ENCODE measurements at places on chromosomes 7 and 10. TPM values are rescaled to one million over a fixed set of nuclear protein-coding genes. Genes with fewer than 3 reads are reported as not detected.
A peak's percentile ranks its signal among the peaks of the same experiment; 100 is the strongest.

GNAT3 gene
- total RNA-seq = 0.19 TPM

GRCh38 chr10:31315453-31315852 is 3.6 kb upstream of the ZEB1 start:
- DNase-seq = no peak

DNA sequence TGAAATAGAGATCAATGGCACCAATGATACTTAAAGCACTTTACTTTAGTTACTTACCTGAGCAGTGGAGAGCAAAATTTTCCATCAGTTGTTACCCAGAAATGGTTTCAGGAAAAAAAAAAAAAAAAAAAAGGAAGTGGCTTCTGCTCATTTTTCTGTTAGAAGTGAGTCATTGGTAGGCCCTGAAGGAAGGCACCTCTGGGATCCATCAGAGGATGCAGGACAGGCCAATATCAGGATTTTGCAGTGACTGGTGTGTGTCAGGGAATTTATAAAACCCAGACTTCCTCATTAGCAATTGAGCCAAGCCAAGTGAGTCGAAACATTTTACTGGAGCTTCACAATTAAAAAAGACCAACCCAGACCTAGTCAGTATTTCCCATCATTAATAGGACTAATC is 2.3 kb upstream of the SMIM30 start:
- DNase-seq = no peak

- DNase-seq = no peak
Observed at GRCh38 chr10:25934621-25935139, 651 bp downstream of the MYO3A start.

DNA sequence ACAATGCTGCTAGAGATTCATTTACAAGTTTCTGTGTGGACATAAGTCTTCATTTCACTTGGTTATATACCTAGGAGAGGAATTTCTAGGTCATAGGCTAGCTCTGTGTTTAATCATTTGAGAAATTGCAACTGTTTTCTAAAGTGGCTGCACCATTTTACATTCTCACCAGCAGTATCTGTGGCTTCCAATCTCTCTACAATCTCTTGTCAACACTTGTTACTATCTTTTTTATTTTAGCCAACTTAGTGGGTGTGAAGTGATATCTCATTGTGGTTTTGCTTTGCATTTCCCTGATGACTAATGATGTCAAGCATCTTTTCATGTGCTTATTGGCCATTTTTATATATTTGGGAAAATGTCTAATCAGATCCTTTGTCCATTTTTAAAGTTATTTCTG is 53.0 kb upstream of the DRGX start:
- no peak for DNase-seq

PNLIP gene
- total RNA-seq = 0.09 TPM

DNA sequence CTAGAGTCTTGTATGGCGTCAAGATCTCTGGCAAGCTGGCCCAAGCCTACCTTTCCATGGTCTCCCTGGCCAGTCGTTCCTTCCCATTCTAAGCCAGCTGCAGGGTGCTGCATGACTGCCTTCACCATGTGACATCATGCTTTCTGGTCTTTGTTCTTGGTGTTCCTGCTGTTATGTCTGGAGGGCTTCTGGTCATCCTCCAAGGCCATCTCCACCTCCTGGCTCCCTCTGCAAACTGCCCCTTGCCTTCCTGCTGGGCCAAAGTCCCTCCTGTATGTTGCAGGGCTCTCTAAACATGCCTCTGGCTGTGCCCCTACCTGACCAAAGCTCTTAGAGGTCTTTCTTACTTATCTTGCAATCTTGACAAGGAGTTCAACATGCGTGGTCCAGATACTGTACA is 44.4 kb upstream of the SHH start:
- DNase-seq = no peak

SEC23IP gene
- total RNA-seq = 19.5 TPM

DNA sequence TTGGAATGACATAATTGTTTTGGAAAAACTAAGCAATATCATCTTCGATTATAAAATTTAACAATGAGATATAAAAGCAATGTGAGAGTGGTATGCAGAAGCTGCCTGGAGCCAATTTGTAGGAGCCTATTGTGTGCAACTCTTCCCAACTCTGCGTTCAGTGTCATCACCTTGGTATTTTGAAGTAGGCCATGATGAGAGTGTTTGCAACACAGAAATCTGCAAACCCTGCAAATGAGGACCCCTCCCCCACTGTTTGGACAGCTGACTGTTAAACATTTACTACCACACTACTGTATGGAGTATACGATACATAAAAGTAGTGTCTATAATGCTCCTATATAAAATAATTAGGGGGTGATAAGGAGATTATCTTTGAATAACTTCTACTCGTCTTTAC is 531.3 kb downstream of the ATRNL1 start:
- DNase-seq = no peak

DDC gene
- total RNA-seq = 0.33 TPM

RPP30 gene
- 66.8 TPM for total RNA-seq

DNA sequence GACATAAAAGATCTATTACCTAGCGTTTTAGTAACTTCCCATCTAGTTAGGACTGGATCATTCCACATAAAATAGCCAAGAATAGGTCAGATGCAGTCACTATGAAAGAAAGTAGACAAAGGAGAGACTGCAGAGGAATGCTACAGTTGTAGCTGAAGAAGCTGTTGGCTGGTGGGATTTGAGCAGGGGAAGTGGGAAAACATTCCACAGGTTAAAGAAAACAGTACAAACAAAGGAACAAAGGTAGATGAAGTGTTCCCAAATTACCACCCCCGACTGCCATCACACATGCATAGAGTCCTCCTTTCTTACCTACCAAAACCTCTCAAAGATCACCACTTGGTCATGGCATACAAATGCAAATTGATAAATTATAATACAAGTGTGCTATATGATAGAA is 41.8 kb downstream of the DLD start:
- DNase-seq = no peak

- DNase-seq = no peak
Observed at GRCh38 chr7:133778472-133778871, 348.7 kb upstream of the LRGUK start.

EGR2 gene
- 6.6 TPM for total RNA-seq

DNA sequence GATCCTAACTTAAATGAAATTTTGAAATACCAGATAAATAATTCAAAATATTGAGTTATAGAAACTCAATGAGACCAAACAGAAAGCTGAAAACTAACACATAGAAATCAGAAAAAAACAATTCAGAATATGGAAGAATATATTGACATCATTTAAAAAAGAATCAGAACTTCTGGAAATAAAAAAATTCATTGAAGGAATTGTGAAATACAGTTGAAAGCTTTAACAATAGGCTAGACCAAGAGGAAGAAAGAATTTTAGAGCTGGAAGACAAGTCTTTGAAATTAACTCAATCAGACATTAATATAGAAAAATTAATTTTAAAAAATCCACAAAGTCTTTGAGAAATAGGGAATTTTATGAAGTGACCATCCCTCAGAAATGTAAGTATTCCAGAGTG is 36.8 kb upstream of the AKR1C1 start:
- DNase-seq = no peak

KLLN gene
- 0.90 TPM for total RNA-seq

GRM8 gene
- total RNA-seq = 0.38 TPM

UPK3B gene
- 0.33 TPM for total RNA-seq

- no peak for DNase-seq
Observed at GRCh38 chr10:126080879-126081411, 184.6 kb downstream of the FANK1 start.

HMX2 gene
- 0.05 TPM for total RNA-seq

DNA sequence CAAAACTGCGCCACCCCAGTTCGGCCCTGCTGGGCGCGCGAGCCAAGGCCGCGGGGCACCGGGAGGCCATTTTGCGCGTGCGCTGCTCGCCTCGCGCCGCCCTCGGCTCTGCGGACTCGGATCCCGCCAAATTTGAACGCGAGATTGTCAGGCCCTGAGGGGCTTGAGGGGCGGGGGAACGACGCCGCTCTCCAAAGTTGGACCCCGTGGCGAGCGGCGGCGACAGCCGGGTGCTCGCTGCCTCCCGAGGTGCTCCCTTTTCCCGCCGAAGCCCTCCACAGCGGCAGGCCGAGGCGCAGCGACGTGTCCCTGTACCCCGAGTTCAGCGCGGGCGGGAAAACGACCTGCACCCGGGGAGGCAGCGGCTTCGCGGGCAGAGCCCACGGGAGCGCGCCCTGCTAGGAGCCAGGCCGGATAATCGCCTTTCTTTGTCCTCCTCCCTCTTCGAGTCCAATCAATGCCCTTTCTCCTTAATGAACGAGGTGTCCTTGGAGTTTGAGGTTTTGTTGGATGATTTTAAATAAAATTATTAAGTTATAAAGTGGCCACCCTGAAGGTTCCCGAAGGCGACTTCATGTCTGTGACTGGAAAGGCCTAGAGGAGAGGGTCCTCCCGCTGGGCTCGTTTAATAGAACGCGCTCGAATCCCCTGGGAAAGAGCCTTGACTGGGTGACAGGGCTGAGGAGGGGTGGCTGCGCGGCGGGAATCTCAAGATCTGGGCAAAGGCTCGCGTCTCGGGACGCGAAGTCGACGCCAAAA is 10.7 kb upstream of the SPAG6 start:
- no peak for DNase-seq

DNA sequence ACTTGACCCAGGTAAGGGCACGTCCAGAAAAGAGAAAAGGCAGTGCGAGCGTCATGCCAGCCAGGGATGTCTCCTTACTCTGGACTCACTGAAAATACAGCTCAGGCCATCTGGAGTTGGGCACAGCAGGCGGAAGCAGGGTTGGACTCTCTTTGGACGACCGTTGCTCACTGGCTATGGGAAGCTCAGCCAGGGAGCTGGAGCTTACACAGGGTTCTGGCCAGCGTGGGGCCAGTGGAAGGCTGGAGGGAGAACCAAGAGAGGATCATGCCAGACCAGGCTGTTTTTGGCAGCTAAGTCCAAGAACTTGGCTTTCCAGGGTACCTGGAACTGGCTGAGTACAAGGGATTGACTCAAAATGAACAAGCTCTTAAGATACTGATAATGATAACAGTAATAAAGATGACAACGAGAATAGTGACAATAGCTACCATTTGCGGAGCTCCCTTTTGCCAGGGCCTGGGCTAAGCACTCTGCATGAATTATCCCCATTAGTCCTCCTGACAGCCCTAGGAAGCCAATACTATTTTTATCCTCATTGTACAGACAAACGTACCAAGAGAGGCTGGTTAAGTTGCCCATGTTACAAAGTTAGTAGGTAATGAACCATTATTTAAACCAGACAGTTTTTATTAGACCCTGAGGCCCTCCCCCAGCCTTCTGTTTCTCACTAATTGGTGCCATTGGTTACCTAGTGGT is 177.6 kb downstream of the PTPN20 start:
- no peak for DNase-seq

STK32C gene
- 18.2 TPM for total RNA-seq

DNA sequence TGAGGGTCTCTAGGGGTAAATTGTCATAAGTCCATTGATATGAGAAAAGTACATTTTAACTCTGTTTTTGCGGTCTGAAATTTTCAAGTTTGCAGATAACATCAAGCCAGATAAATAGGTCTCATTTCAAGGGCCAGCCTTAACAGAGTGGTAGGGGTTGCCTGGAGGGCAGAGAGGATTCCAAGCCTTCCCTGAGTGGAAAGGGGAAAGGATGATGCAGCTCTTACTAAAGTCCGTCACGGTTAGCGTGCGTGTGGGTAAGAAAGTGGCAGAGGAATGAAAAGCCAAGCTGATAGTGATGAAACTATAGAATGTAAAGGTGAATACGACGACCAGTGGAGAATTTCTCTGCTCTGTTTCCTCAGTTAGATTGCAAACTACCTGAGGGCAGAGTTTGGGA is 71.6 kb downstream of the ADRA2A start:
- no peak for DNase-seq

DNA sequence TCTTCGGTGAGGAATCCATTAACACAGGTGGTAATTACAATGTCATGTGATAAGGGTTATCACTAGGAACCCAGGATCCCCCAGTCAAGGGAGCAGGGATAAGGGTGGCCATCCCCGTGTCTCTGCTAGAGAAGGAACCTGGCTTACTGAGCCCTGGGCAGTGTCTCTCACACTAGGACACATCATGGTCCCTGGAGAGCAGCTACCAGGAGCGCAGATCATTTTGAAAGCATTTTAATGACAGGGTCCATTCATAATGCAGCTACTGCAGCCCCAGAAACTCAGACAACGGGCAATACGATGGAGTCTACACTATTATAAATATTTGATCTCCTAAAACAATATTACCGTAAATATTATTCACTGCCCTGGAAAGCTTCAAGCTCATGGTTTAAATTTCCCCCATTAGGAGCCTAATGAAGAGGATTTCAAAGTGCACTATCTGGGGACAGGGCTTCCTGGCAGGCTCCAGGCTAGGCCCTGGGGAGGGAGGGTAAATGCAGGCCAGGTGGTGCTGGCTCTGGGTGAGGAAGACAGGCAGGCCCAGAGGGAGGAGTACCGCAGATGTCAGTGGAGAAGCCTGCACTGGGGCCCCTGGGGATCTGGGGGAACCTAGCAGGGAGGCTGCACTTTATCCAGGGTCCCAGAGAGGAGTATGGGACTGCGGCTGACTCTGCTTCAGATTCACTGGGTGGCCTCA is 52.6 kb upstream of the LOXL4 start:
- no peak for DNase-seq

- DNase-seq = peak; percentile 78
Observed at GRCh38 chr7:138886501-138886917, 88.5 kb upstream of the ATP6V0A4 start.

DNA sequence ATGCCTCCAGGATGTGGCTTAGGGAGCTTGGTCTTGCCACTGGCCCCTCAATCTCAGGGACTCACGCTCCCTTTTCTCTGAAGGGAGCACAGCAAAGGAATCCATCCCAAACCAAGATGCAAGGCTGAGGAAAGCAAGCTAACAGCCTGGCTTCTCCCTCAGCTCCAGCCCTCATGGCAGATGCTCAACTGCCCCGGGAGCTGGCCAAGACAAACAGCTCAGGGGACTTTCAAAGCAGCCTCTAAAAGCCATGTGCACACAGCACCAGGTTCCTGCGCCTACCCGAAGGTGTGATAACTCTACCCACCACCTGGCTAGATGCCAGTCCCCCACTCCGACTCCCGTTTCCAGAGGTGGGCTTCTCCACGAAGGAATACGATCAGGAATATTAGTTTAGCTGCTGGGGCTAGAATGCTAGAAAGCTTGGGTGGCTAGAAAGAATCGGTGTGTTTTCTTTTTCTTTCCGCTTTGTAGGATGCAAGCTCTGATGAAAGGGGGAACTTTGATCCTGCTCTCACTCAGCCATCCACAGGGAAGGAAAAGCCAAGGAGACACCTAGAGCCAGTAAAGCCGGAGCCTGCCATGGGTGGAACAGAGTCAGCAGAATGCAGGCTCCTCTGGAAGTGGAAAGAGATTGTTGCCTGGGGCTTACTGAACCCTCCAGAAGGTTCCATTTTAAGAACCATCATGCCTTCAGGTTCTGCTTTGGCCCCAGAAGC is 89.0 kb upstream of the FGFR2 start:
- no peak for DNase-seq

ETV1 gene
- 12.5 TPM for total RNA-seq

HMX3 gene
- total RNA-seq = not detected

GRCh38 chr7:2807845-2808772 is 36.0 kb downstream of the GNA12 start:
- DNase-seq = no peak

- DNase-seq = no peak
Observed at GRCh38 chr7:31002256-31002655, 38.5 kb downstream of the GHRHR start.

PDE6C gene
- total RNA-seq = not detected
